ENCODE measurements at places on chromosomes 5 and 9.

GRCh38 chr5:55572600-55572999, 37.8 kb upstream of the PLPP1 start:
- DNase-seq: no peak

- DNase-seq: no peak
Measured at GRCh38 chr9:109512170-109512756, 14.2 kb upstream of the PTPN3 start.

DNA sequence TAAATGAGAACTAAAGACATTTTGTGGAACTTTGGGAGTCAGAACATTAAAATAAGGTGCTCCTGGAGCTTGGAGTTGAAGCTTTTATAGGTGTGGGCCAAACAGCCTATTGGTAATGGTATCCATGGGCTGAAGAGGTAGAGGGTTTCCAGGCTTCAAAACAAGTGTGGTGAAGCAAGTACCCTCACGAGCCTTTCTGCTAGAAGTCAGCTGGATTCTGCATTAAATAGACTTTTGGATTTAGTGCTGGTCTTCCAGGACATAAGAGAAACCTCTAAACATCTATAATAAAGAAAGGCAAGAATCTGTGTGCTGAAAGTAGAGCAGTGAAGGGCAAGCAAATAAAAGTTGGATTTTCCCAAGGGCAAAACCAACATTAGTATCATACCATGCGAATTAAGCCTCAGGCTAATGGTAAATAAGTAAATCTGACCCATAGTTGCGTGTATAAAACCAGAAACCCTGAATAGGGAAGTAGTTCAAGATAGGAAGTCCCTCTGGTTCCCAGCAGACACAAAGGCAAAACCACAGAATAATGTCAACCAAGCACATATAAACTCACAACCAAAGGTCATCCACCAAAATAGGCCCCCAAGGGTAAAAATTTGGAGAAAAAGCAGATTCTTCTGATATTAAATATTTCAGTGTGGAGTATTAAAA, 306.3 kb downstream of the TLE4 start:
- DNase-seq: no peak

GRCh38 chr9:14112226-14112625, 201.7 kb downstream of the NFIB start:
- DNase-seq: no peak

DNA sequence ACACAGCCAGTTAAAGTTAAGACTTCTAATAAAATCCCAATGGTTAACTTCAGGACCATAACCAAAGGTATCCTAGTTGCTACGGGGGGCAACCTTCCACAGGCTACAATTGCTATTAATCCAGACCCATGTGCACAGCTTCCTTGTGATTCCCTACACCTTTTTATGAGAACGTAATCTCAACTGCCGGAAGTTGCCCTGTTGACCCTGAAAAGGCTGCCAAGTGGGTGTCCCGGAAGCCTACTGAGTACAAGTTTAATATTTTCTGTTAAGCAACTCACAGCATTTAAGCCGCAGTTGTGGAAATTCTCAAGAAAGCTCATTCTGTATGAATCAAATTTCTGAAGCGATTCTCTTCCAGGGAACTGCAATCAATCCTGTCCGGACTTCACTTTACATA, 48.5 kb upstream of the PTGER4 start:
- DNase-seq: no peak

DNA sequence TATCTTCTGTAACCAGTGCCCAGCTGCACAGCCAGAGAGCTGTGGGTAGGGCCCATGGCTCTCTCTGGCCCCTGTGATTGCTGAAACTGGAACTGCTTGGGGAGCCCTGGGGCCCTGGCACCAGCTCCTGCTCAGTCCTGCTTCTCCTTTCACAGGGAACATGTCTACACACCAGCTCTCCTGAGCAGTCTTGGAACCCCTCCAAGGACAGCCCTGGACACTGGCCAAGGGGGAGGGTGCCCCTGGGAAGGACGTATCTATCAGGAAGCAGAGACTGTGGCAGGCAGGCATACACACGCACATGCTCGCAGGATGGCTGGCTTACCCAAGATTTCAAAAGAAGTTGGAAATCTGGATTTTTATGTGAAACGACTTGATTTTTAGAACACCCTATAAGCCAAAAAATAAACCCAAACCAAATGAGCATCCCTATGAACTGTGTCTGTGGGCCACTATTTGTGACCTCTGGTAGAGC, 8.8 kb upstream of the TRAF1 start:
- DNase-seq: no peak

GRCh38 chr9:77454663-77455062, 193.5 kb downstream of the GNA14 start:
- no peak for DNase-seq

- DNase-seq: no peak
Measured at GRCh38 chr5:72042097-72042496, 65.2 kb upstream of the MAP1B start.

- no peak for DNase-seq
Measured at GRCh38 chr5:131720714-131721113, 76.1 kb downstream of the FNIP1 start.

DNA sequence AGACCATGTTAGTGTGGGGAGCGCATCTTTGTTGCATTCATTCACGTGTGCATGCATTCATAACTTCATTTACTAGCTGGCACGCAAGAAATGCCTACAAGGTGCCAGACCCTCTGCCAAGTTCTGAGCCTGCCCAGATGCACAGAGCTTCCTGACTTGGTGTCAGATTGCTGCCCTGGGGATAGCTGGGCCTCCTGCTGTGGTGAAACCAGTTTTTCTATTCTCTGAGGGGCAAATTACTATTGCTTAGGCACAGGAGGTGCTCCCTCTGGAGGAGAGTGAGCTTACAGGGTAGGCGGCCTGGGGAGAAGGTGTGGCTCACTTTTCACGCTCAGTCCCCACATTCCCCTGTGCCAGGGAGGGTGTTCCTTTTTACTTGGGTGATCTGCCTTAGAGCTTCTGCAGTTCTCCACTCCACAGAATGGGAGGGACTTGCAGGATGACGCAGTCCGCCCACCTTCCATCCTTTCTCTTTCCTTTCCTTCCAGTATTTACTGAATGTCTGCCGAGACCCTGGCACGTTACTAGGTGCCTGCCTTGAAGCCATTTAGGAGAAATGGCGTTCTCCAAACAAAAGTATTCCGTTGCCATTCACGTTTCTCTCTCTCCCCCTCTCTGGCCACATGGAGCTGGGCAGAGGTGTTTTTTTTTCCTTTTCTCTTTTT, 27.9 kb upstream of the CTNNA1 start:
- no peak for DNase-seq

DNA sequence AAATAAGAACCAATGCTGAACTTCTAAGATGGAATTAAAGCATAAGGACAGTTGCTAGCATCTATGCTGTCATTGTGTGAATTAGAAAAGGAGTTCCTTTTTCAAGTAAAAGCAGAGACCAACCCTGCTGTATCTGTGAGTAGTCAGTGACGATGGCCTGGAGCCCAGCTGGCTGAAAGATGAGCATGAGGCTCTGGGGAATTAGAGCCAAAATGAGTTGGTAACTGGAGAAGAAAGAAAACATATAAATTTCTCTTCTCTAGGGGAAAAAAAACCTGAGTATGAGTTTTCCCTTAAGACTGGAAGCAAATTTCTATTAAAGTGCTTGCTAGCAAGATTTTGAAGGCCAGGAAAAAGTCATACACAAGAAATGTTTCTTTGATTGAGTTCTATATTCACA, 1.6 kb upstream of the SPZ1 start:
- DNase-seq: no peak

- DNase-seq: no peak
Measured at GRCh38 chr5:109844695-109845094, 155.0 kb downstream of the MAN2A1 start.

- no peak for DNase-seq
Measured at GRCh38 chr5:88480801-88481499, 212.3 kb upstream of the TMEM161B start.

- no peak for DNase-seq
Measured at GRCh38 chr9:85943757-85944430, 2.9 kb downstream of the NAA35 start.

DNA sequence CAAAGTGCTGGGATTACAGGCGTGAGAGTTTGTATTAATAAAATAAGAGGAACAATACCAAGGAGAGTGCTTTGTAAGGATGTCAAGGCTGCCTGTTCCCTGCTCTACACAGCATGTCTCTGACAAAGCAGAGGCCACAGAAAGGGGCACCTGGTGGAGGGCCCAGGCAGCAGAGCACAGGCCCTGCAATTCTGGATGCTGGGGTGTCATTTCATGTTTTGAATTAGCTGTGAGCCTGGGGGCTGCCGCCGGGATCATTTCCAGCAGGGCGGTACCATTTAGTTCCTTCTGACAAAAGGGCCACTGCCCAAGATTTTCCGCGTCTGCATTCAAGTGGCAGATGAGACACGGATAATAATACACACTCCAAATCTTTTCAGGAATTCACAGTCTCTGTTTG, 396.9 kb downstream of the GADD45G start:
- no peak for DNase-seq

DNA sequence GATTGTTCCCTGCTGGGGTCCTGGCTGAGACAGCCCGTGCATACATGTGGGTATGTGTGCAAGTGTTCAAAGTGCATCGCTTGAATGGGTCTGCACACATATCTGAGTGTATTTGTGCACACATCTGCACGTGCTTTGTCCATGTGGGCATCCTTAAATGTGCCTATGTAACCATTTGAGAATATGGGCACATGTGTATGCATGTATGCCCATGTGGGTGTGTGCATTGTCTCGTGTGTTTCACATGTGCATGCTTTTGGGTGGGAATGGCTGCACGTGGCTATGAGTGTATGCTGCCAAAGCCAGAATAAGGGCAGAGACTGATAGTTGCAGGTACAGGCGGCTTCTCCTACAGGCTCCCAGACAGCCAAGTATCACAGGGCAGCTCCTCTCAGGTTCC, 107.3 kb downstream of the LHX2 start:
- DNase-seq: no peak

- no peak for DNase-seq
Measured at GRCh38 chr9:78510035-78510434, 213.1 kb downstream of the PSAT1 start.

- DNase-seq: no peak
Measured at GRCh38 chr5:34869256-34869655, 30.3 kb downstream of the TTC23L start.

GRCh38 chr9:130267930-130268329, 2.4 kb downstream of the HMCN2 start:
- no peak for DNase-seq

DNA sequence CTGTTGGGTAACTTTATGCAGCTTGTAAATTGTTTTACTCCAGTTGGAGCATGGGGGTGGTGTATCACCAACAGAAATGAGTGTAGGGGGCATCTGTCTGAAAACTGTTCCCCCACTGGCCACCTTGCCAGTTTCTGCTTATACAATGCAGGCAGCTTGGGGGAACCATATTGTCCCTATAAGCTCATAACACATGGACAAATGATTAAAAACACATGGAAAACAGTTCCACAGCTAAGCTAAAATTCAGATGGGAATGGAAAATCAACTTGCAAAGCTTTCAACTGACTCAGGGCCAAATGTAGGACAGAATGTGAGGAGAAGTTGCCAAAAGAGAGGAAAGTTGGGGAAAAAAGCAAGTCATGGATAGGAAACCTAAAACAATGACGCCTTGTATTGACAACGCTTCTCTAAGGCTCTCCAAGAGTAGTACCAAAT, 7.9 kb upstream of the CER1 start:
- no peak for DNase-seq

DNA sequence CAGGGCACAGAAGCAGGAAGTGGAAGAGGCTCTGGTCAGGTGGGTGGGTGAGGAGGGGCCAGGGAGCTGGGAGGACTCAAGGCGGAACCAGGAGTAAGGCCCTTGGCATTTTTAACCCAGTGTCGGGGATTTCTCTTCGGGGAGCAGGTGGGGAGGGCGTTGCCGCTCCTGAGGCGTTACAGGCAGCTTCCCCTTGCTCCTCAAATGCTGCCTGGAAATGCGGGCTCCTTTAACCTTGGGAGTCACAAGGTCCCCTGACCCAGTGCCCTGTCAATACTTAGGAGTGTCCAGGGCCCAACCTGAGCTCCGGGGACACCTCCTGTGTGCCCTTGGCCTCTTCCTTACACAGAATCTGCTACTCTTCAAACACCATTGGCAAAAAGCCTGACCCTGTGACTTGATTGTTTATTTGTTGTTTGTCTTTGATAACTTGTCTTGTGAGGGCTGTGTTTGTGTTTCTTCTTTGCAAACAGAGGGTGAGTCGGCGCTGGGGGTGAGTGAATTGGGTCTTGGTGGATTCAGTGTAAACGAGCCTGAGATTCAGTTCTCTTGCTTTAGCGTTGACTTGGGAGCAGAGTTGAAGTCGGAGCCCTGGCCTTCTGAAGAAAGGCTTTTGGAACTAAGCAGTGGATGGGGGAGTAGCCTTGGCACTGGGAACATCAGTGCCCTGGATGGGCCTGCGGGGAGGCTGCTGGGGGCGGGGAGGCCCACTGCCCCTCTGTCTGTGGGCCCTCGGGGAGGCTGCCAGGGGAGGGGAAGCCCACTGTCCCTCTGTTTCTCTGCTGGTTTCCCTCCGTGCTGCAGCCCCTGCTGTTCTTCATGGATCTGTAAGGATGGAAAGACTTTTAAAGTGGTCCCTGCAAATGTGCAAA, 300.7 kb upstream of the IRX4 start:
- no peak for DNase-seq

- no peak for DNase-seq
Measured at GRCh38 chr5:108113950-108114349, 267.9 kb downstream of the FBXL17 start.

GRCh38 chr9:81499594-81499993, 189.8 kb downstream of the TLE1 start:
- DNase-seq: no peak

- no peak for DNase-seq
Measured at GRCh38 chr5:24141046-24141445, 503.7 kb downstream of the CDH10 start.

DNA sequence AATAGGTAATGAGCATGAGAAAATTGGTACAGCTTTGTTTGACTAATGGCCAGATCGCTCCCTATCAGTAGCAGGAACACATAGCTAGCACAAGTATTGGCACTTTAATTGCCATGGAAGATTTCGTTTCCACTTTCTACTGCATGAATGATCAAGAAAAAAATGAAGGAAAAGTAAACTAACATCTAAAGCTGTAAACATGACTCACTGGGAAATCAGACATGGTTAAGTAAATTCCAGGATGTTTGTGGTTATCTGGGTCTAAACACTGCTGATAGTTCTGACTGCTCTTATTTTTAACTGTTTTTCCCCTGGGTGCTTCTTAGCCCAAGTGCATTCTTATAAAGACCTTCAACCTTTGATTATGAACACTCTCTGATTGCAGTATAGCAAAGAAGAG, 388.9 kb downstream of the NR2F1-AS1 start:
- DNase-seq: no peak
